ENCODE measurements at places on chromosomes 2 and 18. TPM values are rescaled to one million over a fixed set of nuclear protein-coding genes. Genes with fewer than 3 reads are reported as not detected.

DNA sequence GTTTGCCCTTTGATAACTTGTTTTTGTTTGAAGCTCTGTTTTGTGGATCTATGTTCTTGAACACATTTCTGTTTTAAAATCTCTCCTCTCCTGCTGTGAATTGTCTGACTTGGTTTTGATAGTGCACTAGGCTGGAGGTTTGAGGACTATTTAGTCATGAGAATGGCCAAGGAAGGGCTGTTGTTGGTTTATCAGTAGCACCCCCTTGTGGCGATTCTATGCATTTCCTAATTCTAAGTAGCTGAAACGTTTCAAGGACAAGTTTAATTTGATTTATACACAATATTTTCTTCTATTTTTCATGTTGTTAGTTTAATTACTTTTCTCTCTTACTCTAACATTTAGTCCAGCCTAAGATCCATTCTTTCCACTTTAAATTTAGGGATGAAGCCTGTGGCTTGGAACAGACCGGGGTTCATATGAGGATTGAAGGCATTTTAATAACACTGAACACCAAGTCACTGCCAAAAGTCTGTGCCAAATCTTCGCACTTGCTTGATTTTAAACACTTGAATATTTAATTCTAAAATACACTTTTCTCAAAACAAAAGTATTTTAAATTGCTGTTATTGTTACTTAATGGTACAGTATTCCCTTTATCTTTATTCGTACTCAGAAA lies 166.0 kb downstream of the SOCS6 start:
- peak; percentile 60 for DNase-seq
- no peak overlapping the region for H3K27ac ChIP-seq

DNA sequence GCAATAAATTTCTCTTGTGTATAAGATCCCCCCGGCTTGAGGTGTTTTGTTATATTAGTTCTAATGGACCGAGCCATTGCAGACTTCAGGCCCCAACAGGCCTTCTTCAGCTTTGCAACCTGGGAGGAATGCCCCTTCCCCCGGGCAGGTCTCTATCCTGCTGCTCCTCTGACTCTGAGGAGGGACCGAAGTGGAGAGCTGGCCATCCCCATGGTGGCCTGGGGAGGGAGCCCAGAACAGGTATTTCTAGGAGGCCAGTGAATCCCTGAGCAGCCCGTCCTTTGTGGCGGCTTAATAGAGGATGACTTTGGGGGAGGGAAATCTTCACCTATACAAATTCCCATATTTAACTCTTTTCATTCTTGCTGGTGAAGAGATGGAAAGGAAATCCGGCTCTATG lies 715.8 kb upstream of the SOX11 start:
- peaks cover 15% of the 10 kb centered on the region for H3K4me1 ChIP-seq
- no peaks in the 10 kb centered on the region for H3K27me3 ChIP-seq
- no peak overlapping the region for H3K4me3 ChIP-seq
- DNase-seq = no peak
- H3K36me3 ChIP-seq = no peaks in the 10 kb centered on the region

GRCh38 chr2:213164263-213164662 lies 12.9 kb upstream of the IKZF2 start:
- peaks cover 7% of the 10 kb centered on the region for H3K4me1 ChIP-seq
- no peaks in the 10 kb centered on the region for H3K36me3 ChIP-seq
- no peak for DNase-seq
- H3K27me3 ChIP-seq = no peaks in the 10 kb centered on the region

The GPAT2 gene
- not detected for total RNA-seq
